ENCODE measurements at places on chromosomes 2 and 18.
A peak's percentile ranks its signal among the peaks of the same experiment; 100 is the strongest.

- no peak for DNase-seq
These were observed 71.8 kb downstream of the MGAT5 start for GRCh38 chr2:134325696-134326095.

DNA sequence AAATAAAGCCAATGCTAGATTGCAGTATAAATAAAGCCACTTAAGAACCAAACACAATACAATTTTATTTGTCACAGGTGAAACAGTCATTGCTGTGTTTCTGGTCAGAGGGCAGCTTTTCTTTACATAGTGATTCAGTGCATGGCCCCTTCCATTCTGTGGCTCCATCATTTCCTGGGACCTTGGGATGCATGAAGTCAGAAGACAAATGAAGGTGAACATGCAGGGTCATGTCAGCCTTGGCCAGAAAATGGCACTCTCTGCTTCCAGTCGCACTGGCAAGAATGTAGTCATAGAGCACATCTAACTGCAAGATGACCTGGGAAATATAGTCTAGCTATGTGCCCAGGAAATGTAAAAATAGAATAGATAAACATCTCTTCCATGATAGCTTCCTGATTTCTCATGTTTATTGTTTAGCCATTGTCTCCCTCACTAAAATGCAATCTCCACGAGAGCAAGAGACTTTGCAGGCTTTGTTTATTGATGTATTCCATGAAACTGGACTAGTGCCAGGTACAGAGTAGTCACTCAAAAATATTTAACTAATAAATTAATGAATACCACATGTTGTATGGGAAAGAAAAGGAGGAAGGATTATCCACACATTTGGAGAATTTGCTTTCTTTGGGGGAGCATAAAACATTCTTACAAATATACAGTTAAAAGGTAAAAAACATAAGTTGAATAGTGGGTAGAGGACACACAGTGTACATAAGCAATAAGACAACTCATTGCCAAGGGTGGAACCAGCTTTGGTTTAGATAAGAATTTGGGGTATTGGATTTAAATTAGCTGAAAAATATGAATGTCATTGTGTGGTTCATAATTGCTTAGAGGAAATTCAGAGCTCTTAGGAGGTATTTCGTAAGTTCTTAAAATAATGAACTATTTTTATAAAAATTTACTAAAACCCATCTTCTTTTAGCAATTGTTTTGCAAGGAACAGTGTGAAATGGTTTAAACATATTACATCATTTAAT lies 343.8 kb downstream of the PID1 start:
- no peak for DNase-seq

GRCh38 chr2:40158781-40159180 lies 293.1 kb downstream of the SLC8A1 start:
- DNase-seq, result no peak

GRCh38 chr2:175579646-175580045 lies 398.1 kb upstream of the ATP5MC3 start:
- no peak for DNase-seq

DNA sequence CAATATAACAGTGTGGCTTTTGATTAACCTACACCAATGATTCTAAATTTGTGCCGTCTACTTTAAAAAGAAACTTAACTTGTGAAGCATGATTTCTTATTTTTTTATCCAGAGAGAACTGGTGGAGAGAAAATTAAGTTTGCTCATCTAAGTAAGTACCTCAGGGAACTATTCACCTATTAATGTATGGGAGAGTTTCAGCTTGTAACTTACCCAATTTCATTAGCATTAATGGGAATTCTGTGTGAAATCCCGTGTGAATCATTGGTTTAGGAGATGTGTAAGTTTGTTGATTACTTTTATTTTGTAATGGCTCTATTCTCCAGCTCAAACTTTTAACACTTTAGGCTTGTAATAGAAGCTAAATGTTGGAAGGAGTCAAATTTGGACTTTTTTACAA lies 1061.5 kb downstream of the TDRD15 start:
- DNase-seq, result no peak

DNA sequence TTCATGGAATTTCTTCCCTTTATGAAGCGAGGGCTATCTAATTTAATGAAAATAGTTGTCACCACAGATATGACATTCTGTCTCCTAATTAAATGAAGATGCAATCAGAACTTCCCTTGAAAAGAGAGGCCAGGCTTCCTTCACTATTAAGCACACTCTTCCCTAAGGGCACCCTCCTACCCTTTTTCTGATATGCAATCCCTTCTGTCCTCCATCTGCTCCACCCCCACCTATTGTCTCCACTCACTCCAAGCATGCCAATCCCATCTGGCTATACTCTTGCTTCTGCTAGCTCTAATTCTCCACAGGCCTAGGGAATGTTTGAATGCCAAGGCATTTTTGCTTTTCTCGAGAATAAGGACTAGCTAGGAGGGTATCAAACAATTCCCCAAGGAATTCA lies 818.4 kb upstream of the FSHR start:
- DNase-seq, result no peak

DNA sequence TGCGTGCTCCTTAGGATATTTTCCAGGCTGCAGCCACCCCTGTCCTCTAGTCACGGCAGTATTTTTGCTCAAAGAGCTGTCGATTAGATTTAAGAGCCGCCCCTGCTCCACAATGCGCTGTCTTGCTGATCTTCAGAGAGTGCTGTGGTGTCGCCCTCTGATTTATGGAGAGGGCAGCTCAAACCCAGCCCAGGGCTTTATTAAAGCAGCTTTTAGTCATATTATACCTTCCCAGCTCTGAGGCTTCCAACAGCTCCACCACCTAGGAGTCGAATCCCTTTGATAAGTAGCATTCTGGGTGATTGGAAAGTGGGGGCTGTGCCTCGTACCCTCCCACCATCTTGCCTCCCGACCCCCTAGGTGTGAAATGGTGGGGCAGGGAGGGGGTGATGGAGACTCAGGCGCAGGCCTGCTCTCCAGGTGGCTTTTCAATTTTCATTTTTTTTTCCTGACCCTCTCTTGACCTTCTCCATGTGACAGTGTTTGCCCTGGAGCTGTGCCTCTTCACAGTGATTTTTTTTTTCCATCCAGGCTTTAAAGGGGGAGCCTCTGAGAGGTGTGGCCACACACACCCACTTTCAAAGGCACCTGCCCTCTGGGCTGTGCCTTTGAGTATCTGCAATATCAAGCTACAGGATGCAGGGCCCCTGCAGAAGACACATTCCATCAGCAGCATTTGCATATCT lies 53.1 kb upstream of the NRP2 start:
- DNase-seq, result no peak

DNA sequence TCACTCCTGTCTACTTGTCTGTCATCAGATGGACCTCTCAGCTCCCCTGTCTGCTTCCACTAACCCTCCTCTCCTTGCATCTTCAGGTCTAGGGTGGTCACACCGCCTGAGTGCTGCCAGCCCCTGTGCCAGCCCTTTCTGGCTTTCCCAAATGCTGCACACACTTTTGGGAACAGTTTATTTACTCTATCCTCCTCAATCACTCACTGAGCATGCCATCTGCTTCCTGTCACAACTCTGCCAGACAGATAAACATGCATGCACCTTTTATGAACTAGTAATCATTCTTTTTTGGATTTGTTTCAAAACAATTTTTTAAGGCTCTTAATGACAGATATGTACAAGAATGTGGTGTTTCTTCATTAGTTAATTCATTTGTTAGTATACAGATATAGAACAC lies 56.3 kb upstream of the CCDC195 start:
- no peak for DNase-seq

DNA sequence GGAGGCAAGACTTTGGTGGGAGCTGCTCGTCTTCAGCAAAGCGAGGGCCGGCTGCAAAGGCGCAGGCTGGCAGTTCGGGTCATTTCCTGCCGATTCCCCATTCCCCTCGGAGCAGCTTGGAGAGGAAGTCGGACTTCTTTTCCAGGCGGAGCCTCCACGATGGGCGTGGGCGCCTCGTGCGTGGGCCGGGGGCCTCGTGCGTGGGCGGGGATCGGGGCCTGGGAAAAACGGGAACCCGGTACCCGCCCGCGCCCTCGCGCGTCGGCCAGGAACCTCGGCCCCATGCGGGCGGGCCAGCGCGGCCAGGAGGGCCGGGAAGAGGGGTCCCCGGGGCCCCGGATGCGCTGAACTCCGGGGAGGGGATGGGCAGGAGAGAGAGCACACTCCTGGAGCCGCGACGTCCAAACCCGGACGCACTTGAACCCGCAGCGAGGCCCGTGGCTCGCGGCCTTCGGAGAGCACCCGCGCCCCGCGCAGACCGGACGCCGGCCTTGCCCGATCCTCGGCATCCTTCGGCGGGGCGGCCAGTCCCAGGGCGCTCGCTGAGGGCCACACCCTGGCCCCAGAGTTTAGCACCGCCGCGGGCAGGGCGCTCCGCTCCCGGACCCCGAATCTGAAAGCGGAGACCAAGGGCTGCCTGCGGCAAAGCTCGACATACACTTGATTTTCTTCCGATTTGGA lies 368.4 kb downstream of the MTX2 start:
- peak; percentile 33 for DNase-seq

DNA sequence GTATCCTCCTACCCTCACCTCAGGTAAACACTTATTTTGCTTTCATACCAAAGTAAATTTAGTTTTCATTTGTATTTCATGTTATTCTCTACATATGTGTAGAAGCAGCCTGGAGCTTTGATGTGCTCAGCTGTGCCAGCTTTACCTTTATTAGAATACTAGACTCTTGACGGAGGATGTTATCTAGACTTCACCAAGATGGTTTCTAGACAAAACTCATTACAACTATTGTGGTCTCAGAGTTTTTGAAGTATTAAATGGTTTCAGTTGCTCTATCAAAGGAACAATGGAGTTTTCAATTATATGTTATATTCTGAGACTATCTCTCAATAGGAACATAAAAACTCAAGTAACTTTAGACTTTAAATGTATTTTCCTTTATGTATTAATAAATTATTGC lies 5.0 kb upstream of the IL18RAP start:
- DNase-seq, result no peak

- DNase-seq, result no peak
These were observed 57.5 kb downstream of the CXCR4 start for GRCh38 chr2:136060416-136060815.

- DNase-seq, result no peak
These were observed 30.2 kb downstream of the UGP2 start for GRCh38 chr2:63871864-63872263.

- DNase-seq, result no peak
These were observed 53.5 kb upstream of the LCLAT1 start for GRCh38 chr2:30393510-30393909.

GRCh38 chr2:140584471-140584870 lies 1546.3 kb downstream of the LRP1B start:
- no peak for DNase-seq

DNA sequence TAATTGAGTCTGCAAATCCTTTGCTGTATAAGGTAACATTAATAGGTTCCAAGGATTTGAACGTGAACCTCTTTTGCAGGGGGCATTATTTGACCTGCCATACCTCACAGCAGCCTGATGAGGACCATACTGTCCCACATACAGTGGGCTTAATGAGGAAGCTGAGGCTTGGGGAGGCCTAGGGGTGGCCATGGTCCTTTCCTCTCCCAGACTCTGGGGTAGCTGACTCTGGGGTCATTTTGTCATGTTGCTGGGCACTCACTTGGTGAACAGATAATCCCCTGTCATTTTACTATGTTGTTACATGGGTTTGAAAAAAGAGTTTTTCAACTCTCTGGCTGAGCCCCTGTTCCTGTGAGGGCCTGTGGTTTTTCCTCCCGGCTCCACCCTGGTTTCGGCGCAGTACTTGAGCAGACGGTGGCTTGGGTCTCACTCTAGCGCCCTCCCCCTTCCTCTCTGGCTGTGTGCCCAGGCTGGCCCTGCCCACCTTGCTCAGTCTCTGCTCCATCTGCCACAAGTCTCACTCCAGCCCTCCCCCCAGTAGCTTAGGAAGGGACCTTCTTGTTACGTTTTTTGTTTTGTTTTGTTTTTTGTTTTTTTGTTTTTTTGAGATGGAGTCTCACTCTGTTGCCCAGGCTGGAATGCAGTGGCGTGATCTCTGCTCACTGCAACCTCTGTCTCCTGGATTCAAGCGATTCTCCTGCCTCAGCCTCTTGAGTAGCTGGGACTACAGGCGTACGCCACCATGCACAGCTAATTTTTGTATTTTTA lies 21.0 kb downstream of the INPP4A start:
- DNase-seq, result peak; percentile 91

GRCh38 chr2:100262555-100263320 lies 59.6 kb downstream of the LONRF2 start:
- DNase-seq, result peak; percentile 61

GRCh38 chr2:237700512-237701032 lies 73.2 kb downstream of the LRRFIP1 start:
- peak; percentile 73 for DNase-seq

- DNase-seq, result no peak
These were observed 85.0 kb upstream of the SEC11C start for GRCh38 chr18:59054496-59055287.

GRCh38 chr18:52747869-52748268 lies 407.9 kb downstream of the DCC start:
- DNase-seq, result no peak

DNA sequence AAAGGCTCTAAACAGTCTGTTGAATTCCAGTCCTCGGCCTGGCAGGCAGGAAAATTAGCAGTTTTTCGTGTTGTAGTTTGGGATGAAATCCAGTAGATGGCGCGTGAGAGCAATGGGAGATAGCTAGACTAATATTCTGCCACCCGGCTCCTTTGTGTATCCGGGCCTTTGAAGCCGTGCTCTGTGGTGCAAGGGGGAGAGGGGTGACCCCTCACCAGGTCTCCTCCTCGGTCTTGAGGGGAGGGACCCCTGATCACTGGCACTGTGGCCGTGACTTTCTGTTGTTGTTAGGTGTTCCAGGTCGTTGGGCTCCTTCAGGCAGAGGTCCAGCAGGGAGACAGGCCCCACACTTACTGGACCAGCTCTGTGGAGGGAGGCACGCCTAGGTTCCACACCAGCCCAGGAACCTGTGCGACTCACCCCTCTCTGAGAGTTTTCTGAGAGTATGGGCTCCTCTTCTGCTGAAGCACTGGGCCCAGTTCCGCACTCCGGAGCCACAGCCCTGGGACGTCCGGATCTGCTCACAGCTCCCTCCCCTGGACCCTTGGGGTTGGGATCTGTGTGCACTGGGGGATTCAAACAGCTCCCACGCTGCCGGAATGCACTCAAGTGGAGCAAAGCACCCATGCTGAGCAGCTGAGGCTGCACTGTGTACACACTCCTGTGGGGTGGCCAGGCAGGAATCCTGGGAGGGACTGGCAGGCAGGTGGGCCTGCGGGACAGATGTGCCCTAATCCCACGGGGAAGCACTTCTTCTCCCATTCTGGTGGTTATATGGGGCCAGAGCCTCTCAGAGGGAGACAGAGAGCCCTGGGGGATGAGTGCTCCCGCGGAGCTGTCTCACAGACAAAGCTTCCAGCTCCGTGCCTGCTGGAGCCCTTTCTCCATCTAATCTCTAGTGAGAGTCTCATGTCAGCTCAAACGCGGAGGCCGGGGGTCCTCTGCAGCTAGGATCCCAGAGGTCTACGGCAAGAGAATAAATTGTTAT lies 8.8 kb downstream of the GKN2 start:
- DNase-seq, result peak; percentile 40

GRCh38 chr2:95349568-95350322 lies 52.6 kb downstream of the KCNIP3 start:
- DNase-seq, result no peak
